AG08395 (cell line): ENCODE measurements at places on chromosomes 2 and 18.

DNA sequence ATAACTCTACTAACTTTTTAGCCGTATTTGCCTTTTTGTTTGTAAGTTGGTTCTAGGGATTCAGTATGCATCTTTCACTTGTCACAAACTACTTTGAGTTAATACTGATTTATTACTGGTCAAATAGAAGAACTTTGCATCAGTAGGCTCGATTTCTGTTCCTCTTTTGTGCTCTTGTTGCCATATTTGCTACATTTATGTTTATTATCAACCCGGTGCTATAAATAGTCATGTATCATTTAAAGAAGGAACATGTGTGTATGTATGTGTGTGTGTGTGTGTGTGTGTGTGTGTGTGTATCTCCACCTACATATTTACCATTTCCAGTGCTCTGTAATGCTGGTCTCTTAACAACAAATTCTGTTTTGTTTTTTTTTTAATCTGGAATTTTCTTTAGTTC is 79.6 kb upstream of the B3GNT7 start:
- no peak for DNase-seq

DNA sequence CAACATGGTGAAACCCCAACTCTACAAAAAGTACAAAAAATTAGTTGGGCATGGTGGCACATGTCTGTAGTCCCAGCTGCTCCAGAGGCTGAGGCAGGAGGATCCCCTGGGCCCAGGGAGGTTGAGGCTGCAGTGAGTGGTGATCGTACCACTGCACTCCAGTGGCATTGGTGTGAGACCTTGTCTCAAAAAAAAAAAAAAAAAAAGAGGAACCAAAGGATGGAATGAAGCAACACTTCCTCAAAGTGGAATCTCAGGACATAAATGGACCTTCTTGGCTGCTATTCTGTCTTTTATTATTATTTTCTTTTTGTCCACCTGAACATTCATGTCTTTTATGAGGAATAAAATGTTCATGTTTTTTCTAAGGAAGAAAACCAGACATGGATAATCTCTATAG is 13.7 kb downstream of the GEMIN6 start:
- no peak for DNase-seq

- DNase-seq = no peak
Measured at GRCh38 chr2:7752291-7752690, 835.1 kb downstream of the RNF144A start.

DNA sequence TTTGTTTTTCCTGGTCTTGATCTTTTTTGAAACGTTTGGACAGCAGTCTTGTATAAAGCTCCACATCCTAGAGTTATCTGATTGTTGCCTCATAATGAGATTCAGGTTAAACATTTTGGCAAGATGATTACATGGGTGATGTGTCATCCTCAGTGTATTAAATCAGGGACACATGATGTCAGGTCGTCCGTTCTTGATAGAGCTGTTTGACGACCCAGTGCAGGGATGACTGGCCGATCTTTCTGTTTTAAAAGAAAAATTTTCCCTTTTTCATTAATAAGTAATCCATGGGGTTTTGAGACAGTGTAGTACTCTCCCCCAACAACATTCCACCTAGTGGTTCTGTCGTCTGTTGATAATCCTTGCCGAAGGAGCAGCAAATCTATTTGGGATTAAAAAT is 44.5 kb upstream of the SERPINB2 start:
- DNase-seq = no peak

- DNase-seq = peak; percentile 59
Measured at GRCh38 chr18:57819671-57820460, 16.8 kb upstream of the ATP8B1 start.

DNA sequence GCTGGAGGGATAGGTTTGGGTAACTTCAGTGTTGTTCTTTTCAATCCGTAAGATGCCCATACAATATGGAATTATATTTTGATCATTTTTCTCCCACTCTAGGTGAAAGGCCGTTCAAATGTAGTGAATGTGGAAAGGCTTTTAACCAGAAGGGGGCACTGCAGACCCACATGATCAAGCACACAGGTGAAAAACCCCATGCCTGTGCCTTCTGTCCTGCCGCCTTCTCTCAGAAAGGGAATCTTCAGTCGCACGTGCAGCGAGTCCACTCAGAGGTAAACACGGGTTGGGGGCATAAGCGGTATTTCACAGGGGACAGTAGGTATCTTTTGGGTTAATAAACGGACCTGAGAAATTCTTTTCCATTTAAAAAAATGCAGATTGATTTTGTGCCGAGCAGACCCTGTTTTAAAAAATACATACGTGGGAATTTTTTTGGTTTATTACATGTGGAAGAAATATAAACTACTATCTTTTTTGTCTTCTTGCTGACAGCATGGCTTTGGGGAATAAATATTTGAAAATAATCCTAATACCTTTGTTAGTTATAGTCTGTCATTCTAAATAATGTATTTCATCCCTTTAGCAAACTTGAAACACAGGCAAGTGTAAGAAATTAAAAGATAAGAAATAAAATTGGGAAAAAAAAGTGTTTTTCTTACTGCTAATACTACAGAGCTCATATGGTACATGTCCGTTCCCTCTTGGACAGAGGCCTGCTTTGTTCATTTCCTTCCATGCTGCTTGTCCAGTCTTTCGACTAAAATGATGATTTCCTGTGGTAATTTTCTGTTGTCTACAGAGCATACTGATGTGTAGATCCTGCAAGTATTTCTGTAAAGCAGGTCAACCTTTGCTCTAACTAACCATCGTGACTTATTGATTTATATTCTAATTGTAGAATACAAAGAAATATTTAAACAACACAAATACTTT is 53.3 kb downstream of the ZNF236 start:
- no peak for DNase-seq

DNA sequence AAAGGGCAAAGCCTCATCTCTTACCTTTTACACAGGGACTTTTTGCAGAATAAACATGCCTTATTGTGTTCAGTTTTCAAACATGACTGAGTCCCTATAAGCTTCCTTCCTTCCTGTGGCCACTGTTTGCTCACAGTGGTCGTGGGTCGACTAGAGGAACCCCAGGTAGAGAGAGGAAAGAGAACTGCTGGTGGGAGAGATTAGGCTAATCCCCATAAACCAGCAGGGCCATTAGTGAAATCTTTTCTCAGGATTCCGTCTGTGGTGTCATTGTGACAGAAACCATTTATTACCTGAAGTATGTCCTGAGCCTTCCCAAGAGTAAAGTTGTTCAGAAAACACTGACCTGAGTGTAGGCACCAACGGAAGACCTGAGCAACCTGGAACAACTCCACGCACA is 21.3 kb upstream of the BOD1L2 start:
- no peak for DNase-seq

DNA sequence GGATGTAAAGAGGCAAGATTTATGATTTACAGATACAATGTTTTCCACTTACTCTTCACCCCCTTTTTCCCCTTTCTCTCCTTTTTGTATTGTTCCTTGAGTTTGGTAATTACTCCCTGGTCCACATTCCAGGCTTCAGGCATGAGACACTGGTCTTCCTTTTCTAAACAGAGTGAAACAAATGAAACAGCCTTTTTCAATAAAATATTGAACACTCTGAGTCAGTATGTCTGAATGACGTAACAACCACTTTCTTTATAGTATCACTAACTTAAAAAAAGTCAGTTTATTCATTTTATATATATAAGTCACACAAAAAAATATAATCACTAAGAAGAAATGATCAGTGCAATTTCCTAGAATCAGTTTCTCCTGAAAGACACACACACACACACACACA is 79.7 kb downstream of the STRN start:
- DNase-seq = no peak

- peak; percentile 47 for DNase-seq
Measured at GRCh38 chr18:52334896-52335295, 5.1 kb upstream of the DCC start.

DNA sequence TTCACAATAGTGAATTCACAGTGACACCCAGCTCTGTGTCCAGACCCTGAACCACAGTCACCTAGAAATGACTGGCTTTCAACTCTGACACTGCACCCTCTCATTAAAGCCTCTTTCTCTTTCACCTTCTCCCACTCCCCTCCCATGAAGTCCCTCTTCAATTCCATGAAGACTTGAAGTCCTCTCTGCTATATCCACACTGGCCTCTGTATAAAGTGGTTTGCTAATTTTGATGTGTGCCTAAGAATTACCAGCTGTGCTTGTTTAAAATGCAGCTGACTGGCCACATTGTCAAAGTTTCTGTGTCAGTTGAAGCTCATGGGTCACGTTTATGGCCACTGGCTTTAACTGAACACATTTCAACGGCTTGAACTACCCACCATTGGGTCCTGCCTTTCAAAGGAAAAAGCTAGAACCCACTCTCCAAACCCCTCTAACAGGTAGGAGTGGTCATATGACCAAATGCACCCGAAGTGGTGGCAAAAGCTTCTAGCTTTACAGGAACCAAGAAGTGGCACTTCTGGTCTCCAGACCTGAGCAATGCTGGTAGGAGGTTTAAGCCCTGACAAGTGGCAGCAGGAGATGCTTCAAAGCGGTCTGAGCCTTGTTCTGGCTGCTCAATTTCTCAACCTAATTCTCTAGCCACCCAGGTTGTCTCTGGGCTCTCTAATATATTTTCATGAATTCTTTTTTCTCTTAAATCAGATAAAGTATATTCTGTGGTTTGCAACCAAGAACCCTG is 34.2 kb downstream of the B4GALT6 start:
- no peak for DNase-seq

DNA sequence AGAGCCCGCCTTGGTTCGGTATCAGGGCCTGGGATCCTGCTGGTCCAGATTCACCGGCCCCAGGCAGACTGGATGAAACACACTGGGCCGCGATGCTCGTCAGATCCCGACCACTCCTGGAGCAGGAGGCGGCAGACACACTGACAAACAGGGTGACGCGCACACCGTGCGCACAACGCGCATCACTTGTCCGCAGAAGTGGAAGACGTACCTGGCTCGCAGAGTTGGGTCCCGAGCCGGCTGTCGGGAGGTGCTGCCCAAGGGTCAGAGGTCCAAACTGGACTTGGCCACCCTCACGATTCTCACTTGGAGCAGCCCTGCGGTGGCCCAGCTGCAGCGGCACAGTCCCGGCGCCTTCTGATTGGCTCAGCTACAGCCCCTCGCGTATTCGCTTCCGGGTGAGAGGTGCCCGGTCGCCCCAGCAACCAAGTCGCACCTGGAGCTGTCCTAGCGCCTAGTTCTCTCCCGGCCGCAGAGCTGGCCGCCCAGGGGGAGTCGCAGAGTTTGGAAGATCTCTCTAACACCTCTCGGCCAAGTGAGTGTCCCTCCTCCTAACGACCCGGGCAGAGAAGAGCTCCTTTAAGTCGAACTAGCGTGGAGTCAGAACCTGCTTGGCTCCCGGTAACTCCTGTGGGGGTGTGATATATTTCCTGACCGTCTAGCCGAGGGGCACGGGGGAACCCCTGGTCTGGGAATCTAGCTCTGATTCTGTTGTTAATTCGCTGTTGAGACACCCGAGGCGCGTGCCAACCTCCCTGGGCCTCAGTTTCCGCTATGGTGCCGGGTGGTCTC is at the start of the genes DHX57 and MORN2:
DHX57 (minus strand) TSS at position 359 of the 792 bp plus-strand sequence. CDS start 7,529 bp downstream, outside the sequence.
MORN2 (plus strand) TSS at position 401 of the 792 bp plus-strand sequence.
- DNase-seq = peak; percentile 96

GRCh38 chr2:190881084-190881597 is 520 bp downstream of the GLS start:
- no peak for DNase-seq

DNA sequence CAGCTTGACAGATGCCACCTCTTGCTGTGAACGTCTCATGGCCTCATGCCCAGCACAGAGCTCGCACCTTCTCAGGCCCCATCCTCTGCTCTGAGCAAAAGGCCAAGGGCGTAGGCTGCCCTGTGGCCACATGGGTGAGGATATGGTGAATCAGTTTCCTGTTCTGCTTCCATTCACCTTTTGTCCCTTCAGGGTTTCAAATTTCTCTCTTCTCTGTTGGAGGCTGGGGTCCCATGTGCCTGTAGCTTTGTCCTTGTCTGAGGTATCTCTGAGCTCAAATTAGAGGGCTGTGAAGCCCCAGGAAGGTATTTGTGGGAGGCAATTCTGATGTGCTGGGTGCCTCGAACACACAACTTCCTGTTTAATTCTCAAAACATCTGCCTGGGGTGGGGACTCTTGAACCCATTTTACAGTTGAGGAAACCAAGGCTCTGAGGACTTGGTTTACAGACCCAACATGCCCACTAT is 29.0 kb downstream of the ZAP70 start:
- no peak for DNase-seq

DNA sequence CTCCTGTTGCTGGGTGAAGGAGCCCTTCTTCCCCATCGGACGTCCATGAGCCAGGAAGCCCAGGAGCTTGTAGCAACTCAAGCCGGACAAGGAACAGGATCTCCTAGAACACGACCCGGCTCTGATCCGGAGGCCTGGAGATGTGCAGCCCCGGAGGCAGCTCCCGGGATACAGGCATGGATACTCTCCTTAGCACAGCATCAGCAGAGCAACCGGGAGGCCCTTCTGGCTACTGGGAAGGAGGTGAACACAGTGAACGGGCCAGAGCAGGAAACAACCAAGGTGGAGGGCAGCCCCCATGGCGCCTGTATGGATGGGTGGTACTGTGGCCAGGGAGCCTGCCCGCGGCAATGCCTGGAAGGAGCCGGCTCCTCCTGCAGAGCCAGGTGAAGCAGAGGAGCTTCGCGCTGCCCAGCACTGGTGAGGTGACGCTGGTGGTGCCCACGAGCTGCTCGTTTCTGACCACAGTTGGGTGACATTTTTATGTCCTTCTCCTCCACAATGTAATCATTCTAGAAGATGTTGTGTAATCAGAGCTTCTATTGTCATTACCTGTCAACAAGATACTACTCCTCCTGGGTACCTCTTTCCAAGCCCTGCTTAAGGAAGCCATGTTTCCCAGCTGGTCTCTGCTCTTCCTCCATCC is 94.3 kb downstream of the TWIST2 start:
- no peak for DNase-seq

DNA sequence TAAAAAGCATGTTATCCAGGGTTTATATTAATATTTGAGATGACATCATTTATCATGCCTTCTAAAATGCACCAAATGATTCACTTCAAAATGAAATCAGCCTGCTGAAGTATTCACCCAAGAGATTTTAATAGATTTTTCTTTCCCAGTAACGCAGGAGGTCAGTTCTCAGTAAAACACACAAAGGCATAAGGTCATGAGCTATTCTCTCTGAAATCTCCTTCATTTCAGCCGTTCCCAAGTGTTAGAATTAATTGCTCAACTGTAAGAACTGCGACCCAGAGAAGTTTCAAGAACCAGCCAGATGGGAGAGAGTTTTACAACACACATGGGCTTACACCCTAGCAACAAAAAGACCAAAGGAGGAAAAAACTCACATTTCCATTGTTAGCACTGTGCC is 84.2 kb upstream of the PHLPP1 start:
- no peak for DNase-seq
